T-helper 1 cell (primary cell): ENCODE measurements at places on chromosomes 7 and 10.

- no peak for DNase-seq
These were observed 327.2 kb upstream of the KCND2 start for GRCh38 chr7:119945822-119946221.

DNA sequence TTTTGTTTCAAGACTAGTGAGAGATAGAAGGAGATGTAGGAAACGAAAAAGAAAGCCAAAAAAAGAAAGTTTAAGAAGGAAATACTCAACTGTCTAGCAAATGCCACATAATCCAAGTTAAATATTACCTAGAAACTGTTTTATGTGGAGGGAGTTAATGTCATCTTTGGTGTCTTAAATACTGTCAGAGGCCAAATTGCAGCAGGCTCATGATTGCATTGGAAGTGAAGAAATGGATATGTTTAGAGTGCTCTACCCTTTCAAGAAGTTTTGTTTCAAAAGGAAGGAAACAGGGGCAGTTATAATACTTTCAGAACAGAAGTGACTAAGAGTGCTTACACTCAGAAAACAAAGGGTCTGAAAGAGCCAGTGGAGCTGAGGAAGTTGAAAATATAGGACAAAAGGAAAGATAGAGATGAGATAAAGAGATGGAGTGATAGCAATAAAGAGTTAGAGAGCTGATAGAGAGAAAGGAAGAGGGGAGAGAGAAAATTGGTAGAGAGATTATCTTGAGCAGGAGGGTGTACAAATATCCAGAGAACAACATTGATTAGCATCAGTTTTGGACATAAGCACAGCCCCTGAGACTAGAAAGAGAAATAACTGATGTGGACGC lies 28.0 kb upstream of the GNAI1 start:
- DNase-seq = no peak

- no peak for DNase-seq
These were observed 107.8 kb downstream of the ANK3 start for GRCh38 chr10:60281792-60282353.

- no peak for DNase-seq
These were observed 50.5 kb downstream of the PRF1 start for GRCh38 chr10:70551971-70552422.

- no peak for DNase-seq
These were observed 15.2 kb downstream of the STAMBPL1 start for GRCh38 chr10:88895250-88895649.

DNA sequence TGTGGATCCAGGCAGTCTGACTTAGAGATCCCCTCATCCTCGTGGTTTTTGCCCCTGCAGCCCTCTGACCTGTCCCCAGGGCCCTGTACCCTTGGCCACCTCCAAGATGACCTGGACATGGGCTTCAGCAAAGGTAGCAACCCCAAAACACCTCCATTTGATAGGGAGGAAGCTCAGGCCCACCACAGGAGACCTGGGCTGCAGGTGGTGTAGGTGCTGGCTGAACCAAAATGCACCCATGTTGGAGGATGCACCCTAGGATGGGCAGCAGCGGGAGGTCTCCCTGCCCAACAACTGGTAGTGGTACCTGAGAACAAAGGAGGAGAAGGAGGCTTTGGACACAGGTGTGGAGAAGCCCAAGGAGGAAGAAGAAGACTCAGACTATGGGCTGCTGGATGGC lies 188.7 kb downstream of the ZNF716 start:
- no peak for DNase-seq

DNA sequence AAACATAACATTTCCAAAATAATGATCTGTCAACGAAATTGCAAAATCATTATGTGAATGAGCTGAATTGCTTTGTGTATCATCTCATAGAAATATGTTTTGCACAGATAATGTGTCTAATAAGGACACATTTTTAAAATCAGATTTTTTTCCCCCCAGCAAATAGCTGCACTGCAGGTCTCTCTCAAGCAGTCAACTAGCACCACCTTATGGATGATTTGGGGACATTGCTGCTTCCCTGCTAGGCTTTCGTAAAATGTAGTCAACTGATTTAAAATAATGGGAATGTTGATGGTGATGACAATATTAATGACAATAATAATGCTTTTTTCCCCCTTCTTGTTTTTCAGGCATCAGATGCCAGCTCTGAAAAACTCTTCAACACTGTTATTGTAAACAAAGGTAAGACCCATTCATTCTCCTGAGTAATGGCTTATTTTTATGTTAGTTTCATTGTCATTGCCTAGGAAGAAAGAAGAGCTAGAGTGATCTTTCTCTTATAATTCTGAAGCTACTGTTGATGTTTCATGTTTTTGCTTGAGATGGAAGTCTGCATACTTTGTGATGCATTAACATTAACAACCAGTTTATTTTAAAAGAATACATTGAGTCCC lies 433.6 kb upstream of the GALNT17 start:
- DNase-seq = no peak

GRCh38 chr7:7720193-7720592 lies 1.8 kb upstream of the RPA3 start:
- no peak for DNase-seq

- DNase-seq = no peak
These were observed 31.7 kb downstream of the ASB4 start for GRCh38 chr7:95517458-95517857.

GRCh38 chr7:15686295-15686956 lies at the start of gene MEOX2:
TSS of gene MEOX2 (minus strand) at chr7:15686683. CDS start at chr7:15686402, 281 bp downstream.
- no peak for DNase-seq

DNA sequence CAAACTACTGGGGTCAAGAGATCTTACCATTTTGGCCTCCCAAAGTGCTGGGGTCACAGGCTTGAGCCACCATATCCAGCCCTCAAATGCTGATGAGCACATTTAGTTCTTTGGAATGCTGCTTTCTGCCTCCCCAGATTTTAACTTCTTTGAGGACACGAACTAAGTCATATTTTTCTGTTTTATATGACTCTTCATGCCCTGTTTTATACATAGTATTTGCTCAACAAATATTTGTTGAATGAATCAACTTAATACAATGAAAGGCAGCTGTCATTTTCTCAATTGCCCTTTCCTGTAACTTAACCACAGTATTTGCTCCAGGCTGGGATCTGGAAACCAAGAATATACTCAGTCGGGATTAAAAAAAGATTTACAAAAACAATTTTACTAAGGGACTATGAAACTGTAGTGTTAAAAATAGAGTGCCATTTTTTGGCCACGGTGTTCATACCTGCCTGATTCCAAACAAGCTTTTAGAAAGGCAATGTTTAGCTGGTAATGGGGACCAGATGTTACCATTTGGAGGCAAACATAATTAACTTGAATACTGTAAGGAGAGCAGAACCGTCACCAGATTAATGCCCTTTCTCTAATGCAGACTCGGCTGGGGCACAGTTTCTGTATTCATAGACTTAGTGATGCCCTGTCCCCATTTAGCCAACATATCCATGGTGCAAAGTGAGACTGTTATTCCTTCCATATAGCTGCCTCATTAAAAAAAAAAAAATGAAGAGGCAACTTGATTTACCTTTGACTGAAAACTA lies 117.6 kb downstream of the NRP1 start:
- no peak for DNase-seq

GRCh38 chr7:114051871-114052331 lies 133.1 kb upstream of the PPP1R3A start:
- no peak for DNase-seq

DNA sequence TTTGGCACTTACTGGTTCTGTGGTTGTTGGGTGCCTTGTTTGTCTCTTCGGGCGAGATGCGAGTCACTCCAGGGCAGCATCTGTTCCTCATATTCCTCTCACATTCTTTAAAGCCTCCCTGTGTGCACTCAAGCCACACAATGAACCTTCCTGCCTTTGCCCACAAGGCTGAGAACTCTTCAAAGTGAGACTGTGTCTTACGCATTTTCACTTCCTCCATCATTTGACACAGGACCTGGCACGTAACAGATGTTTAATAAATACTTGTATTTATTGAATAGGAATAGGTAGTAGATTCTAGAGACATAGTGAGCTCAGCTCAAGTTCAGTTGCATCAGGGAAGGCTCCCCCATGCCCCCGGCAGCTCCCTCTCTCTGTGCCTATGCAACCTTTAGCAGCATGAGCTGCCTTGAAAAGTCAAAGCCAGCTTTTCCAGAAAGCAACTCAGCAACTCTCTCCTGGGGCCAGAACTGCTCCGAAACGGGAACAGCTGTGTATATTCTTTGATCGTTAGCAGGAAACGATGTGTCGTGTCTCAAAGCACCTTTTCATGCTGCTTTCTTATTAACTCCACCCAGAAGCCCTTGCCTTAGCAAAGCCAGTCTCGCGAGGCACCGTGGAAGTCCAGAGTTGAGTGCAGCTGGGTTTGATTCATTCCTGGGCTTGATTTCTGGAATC lies 97.5 kb downstream of the PFKFB3 start:
- no peak for DNase-seq

GRCh38 chr7:130903358-130903974 lies 169.5 kb upstream of the KLF14 start:
- DNase-seq = no peak

DNA sequence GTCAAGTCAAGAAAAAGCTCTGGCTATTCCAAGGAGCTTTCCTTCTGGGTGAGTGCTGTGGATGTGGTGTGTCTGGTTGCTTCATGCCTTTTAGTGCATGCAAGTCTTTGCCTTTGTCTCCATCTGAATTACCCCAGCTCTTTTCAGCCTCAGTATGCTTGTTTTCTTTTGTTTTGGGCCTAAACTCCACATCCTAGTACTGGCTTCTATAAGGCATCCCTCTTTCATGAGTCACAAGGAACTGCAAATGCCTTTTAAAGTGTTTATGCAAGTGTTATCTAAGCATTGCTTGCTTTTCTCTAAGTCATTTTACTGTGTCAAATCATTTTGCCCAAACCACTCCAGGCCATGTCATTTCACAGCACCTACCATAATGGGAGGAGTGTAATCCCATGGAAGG lies 132.1 kb downstream of the PLCE1 start:
- no peak for DNase-seq

- DNase-seq = no peak
These were observed 385.1 kb downstream of the POM121L12 start for GRCh38 chr7:53420550-53420949.

- no peak for DNase-seq
These were observed 50.9 kb downstream of the AFAP1L2 start for GRCh38 chr10:114353383-114353782.
